Anterior cingulate cortex (tissue), 58 donors: ENCODE measurements at places on chromosomes 5 and 9.

DNA sequence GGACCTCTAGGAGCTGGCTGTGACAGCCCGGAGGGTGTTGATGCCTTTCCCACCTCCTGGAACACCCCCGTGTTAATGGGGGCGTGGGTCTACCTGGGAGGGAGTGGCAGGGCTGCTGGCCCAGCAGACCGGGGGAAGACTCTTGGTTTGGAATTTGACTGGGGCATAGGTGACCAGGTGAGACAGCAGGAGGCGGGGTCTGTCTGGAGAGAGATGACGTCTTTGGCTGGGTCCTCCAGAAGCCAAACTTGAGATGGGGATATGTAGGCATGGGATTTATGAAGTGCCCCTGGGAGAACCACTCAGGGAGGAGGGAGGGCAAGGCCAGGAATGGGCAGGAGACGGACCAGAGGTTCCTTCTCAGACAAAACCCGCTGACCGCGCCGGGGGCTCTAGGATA is 42.6 kb downstream of the NEK6 start:
- no peak for DNase-seq

- DNase-seq: no peak
These were observed 26.4 kb upstream of the LNPEP start for GRCh38 chr5:96909435-96909834.

GRCh38 chr5:76601470-76601869 is 21.7 kb downstream of the F2RL2 start:
- DNase-seq: no peak

DNA sequence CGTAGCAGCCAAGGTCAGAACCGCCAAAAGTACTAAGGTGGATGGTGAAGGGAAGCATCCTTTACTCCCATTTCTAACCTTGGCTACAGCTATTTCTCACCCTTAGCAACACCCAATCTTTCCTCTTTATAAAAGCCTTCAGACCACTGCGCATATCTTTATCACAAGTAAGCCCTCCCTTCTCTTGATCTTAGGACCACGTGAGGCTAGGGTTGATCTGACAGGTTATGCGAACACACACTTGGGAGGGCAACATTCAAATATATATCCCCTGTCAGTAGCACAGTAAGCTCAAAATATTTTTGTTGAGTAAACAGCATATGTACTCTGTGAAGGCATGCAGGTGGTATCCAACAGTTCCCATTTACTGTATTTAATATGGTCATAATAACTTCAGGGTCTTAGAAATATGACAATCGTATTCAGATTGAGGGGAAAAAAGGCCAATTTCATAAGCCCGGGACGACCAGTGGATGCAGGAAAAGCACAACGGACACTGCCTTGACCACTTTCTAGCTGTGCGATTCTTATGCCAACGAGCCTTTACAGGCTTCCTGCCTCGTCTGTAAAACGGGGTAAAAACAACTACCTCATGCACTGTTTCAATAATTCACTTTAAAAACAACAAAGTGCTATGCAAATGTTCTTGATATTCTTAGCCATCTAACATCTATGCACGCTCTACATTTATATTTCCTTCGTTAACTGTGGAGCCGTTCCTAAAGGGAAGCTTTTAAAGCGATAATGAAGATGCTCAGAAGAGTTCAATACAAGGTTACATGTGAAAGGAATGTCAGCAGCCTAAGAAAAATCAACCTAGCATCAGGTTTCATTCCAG is 1.3 kb downstream of the ARSB start:
- DNase-seq: no peak

DNA sequence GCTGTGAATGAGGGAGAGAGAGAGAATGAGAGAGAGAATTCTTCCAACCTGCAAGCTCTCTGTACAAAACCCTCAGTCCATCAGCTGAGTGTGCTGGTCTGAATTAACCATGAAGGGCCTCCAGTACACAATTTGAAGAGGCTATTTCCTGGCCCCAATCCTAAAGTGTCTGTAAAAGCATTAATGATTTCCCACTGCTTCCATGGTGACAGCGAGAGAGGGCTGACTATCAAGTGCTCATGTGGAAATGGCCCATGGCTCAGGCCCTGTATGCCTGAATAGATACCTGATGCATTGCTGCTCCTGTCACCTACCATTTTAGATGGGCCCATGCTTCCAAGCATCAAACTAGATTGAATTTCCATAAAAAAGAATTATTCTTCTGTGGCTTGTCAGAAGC is 592.4 kb downstream of the KIF4B start:
- DNase-seq: no peak

DNA sequence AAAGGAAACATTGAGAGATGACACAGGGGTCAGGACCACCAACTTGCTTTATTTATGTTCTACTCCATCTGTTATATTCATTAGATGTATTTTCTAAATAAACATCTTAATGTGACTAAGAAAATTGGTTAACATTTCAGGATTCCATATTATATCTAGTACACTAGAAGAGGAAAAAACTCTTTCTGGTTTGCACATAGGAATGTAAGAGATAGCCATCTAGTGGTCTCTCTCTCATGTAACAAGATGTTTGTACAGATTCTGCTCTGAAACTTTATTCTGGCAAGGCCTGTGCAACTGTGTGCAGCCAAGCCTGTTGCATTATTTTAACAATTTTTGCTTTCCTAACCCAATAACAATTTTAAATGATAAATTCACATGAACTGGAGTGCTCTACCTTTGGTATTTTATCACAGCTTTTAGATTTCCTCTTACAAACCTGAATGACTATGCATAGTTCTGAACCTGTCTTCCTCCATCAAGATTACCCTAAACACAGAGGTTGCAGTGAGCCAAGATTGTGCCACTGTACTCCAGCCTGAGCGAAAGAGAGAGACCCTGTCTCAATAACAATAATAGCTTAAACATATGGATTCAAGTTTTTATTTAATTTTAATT is 148.2 kb downstream of the GIN1 start:
- no peak for DNase-seq

DNA sequence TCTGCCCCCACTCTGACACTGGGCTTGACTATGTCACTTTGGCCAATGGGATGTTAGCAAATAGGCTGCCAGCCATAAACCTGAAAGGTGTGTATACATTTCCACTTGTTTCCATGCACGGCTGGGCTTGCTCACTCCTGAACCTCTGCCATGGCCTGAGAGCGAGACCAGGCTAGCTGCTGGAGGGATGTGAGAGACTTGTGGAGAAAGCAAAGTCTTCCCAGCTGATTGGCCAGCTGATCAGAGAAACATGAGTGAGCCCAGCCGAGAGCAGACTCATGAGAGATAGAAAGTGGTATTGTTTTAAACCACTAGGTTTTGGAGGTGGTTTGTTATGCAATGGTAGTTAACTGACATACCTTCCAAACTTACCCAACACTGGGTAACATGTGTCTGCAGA is 13.9 kb downstream of the FAM193B start:
- DNase-seq: no peak

- no peak for DNase-seq
These were observed 58.2 kb downstream of the RICTOR start for GRCh38 chr5:39015743-39016586.

DNA sequence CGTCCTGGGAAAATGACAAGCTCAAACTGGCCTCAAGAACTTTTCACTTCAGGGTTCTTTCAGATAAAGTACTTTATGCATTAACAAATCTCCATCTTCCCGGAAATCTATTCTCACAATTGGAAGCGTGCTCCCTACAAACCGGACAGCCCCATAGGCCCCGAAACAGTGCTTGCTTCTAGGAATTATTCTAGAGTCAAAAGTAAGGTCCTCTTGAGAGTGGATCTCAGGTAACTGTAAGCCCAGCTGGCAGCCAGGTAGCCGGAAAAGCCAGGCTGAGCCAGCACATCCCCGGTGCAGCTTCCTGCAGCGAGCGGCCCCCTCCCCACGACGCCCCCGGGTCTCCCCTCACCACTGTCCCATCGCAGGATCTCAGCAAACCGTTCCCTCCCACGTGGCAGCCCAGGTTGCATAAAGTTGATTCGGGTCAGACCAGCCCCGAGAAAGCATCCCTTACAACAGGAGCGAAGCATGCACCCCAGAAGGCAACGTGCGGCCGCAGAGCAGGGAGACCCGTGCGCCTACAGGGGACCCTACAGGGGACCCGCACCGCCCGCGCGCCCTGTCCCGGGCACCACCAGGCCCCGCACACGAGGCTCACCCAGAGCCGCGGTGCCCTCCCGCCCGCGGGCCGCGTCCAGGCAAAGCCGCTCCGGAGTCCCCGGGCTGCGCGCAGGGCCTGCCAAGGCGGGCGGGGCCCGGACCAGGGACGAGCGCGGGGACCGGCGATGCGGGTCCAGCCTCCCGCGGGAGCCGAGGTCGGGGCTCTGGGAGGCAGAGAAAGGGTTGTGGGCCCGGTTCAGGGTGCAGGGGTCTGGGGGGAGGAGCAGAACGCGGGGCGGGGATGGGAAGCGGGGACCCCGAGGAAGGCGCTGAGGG is 920 bp downstream of the LPCAT1 start:
- DNase-seq: no peak

DNA sequence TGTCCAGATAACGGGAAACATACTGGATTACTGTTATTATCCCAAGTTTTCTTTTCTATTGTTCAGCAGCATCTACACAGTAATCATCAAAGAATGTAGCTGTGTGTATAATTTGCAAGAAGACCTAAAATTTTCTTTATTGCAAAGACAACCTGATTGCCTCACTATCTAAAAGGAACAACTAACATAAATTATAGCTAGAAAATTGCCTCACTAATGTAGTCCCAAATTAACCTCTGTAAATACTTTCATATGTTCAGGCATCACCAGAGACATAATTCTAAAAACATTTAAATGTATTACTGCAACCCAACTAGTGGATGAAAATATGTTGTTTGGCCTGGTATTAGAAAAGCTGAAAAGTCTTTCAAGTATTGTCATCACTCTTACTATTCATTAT is 275.4 kb downstream of the CDH12 start:
- no peak for DNase-seq

- DNase-seq: no peak
These were observed 12.5 kb upstream of the ZDHHC11 start for GRCh38 chr5:863244-863805.

- DNase-seq: no peak
These were observed 103.1 kb downstream of the KCNIP1 start for GRCh38 chr5:170606941-170607340.

DNA sequence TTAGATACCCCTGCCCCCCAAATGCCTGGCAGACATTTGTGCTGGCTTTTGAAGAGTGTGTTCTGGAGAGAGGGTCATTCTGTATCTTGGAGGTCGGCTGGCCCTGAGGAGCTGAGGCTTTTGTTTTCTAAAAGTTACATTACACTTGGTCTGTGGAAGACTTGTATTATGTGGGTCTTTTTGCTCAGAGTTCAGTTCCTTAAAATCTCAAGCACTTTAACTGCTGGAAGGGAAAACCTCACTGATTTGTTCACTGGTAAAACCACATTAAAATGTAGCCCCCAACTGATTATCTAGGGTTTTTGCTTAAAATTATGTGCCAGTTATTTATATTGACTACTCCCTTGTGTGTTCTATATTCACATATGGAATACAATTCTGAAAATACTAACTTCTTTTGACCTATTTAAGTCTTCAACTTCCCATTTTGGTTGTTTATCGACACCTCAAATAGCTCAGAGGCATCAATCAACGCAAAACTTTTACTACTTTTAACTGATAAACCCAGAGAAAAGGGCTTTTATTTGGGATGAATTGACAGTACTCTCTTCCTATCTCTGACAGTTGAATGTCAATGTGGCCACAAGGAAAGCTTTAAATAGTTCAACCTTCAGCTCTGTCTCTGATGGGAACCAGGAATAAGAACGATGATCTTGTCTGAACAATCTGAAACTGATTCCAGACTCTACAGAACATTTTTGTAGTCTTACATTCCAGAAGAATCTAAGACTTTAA is 54.0 kb upstream of the MAP3K1 start:
- no peak for DNase-seq

DNA sequence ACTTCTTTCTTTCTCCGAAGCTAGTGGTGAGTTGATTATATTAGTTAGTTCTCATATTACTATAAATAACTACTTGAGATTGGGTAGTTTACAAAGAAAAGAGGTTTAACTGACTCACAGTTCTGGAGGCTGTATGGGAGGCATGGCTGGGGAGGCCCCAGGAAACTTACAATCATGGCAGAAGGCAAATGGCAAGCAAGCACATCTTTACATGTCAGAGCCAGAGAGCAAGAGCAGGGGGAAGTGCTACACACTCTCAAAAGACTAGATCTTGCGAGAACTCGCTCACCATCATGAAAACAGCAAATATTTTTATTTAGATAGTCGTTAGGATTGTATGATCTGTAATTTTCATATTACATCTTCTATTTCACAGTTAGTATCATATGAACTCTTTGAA is 711.2 kb downstream of the PTPRD start:
- no peak for DNase-seq

- DNase-seq: no peak
These were observed 11.6 kb upstream of the NKD2 start for GRCh38 chr5:997001-997474.

- no peak for DNase-seq
These were observed 28.8 kb downstream of the FBXL17 start for GRCh38 chr5:108353087-108353486.

DNA sequence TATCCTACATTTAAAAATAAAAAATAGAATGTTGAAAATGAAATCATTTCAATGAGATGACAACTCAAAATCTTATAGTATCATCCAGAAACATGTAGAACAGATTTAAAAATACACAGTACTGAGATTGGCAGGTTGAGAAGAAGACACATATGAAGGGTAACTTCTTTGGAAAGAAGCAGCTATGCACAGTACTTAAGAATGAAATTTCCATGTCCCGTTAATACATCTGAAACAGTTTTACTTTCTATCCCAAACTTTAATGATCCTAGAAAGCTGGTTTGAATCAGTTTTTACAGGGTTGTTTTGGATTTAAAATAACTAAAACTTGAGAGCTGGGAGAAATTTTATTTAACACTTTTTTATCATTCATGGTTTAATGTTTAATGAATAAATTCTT is 36.0 kb upstream of the ARRDC3 start:
- no peak for DNase-seq

- no peak for DNase-seq
These were observed 50.4 kb downstream of the TRIO start for GRCh38 chr5:14193496-14193895.

DNA sequence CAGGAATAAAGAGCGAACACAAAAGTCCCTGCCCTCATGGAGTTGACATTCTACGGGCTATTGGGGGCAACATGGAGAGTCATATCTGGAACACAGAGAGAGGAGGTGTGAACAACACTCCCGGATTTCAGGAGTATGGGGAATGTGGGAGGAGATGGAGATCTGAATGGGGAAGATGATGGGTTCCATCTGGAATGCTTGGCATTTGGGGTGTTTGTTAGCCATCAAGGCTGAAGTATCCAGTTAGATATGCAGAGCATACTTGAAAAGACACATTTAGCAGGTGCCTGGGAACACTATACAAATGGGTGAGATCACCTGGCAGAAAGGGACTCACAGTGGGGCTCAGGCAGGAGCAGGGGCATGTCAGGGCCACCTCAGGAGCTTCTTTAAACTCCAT is 61.1 kb downstream of the EGFLAM start:
- DNase-seq: no peak

GRCh38 chr5:61321669-61322068 is 10.4 kb upstream of the ZSWIM6 start:
- DNase-seq: no peak

DNA sequence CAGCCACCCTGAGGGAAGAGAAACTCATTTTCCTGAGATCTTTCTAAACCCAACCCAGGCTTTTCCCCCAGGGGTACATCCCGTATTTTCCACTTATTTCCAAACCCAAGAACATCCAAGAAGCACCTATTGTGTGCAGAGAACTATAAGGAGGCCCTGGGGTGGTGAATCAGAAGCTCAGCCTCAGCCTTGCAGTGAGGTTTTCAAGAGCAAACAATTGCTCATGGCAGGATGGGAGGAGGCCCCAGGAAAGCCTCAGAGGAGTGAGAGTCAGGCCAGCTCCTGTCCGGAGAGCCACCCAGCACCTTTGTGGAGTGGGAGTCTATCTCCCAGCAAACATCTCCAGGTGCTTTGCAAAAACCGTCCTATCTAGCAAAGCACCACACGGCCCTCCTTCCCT is 19.2 kb downstream of the NIPAL4 start:
- DNase-seq: no peak
